ENCODE measurements at places on chromosomes 16 and 17.

DNA sequence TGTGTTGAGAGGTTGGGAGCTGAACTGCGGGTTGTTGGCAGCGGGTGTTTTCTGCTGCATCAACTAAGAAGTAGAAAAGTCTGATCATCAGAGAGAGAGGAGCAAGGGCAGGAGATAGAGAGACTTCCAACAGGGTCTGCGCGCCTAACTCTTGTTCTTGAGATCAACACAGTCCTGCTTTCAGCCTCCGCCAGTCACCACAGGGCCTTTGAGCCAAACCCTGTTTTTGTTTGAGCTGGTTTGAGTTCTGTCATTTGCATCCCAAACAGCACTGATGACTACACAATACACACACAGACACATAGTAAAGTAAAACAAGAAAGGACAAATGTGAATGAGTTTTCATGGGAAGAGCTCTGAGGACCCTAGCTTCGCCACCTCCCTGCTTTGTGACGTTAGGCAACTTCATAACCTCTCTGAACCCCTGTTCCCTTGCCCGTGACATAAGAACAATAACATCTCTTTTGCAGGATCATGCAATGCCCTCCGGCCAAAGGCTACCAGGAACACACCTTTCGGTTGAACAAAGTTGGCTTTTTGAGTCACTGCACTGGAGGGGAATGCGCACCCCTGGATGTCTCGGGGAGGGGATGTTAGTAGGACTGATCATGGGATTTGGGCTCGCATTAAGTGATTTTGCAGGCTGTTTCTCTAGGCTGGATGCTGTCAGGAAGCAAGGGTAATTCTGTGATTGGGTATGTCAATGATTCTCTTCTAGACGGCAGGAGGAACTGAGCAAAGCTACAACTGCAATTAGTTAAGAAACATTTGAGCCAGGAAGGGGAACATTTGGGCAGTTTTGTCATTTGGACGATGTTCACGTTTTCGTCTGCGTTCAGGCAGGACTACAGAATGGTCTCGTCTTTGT, 92.3 kb downstream of the C16orf78 start:
- DNase-seq: no peak

DNA sequence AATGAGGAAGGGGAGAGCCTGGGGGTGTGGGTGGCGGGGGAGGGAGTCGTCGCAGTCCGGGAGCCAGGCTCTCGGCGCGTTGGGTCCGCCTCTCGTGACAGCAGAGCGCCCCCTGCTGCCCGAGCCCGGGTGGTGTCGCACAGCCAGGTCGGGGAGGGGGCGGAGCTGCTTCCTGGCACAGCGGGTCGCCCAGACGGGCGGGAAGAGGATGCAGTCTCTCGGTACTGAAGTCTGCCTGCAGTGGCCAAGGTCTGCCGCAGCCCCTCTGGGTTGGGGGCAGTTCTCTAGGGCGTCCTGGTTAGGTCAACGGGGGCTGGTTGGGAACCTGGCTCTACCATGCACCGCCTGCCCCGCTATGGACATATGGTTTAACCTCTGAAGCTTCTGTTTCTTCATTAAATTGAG, 38.2 kb upstream of the CCDC182 start:
- peak; percentile 98 for DNase-seq

GRCh38 chr17:30316736-30317135, 17.1 kb downstream of the TMIGD1 start:
- DNase-seq: no peak

GRCh38 chr16:24116989-24117388, 139.1 kb upstream of the CACNG3 start:
- DNase-seq: no peak

DNA sequence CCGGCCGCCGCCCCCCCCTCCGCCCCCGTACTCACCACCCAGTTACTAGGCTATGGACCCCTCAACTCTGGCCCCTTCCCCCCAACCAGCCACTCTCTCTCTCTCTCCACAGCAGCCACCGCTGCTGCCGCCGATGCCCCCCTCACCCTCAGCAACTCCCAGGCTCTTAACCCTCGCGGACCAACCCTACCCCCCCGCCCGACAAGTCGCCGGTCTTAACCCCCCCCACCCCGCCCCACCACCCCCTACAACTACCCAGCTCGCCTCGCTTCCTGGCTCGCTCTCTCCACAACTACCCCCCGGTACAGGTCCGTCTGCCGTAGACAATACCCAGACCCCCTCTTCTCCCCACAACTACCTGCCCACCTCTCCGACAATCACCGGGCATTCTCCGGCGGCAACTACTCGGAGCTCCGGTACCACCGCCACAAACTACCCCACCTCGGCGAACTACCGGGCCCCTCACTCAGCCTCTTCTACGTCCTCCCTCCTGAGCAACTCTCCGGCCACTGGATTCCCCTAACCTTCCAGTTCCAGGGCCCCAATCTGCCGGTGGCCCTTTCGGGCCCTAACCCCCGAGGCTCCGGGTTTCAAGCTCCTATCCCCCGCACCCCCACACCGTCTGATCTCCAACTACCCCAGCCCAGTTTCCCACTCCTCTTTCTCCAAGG, 702 bp downstream of the PHF23 start:
- DNase-seq: no peak

- DNase-seq: no peak
Measured at GRCh38 chr17:77877646-77878355, 80.7 kb upstream of the TNRC6C start.

GRCh38 chr17:70099884-70100283, 24.9 kb downstream of the KCNJ16 start:
- DNase-seq: peak; percentile 33

DNA sequence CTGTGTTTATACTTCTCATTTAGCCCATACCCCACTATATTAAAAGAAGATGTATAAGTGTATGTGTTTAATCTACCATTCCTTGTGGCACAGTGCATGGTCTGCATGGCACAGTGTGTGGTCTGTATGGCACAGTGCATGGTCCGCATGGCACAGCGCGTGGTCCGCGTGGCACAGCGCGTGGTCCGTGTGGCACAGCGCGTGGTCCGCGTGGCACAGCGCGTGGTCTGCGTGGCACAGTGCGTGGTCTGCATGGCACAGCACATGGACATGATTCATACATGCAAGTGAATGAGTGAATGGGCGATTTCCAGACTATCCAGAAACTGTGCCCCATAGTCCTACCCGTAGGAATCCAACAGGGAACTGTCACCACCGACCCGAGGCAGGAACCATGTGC, 632.6 kb downstream of the MAF start:
- no peak for DNase-seq

DNA sequence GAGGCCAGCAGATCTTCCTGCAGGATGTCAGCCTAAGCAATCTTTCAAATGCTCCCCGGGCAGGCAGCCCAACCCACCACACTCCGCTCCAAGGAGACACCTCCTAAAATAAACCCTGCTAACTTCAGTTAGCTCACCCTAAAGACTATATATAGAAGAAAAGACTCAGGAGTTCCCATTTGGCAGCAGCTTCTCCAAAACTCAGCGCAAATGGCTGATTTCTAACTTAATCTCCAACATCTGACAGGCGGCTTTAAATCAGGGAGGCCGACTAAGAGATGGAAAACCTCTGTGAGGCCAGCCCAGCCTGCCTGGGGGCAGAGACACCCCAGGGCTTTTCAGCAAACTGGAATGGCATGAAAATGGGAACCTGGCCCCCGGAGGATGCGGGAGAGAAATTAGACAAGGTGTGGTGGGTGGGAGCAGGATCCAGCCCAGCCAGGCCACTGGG, 91.6 kb downstream of the XYLT1 start:
- no peak for DNase-seq

- no peak for DNase-seq
Measured at GRCh38 chr17:62919388-62919787, 46.6 kb upstream of the TANC2 start.

- no peak for DNase-seq
Measured at GRCh38 chr17:71409712-71410111, 711.1 kb upstream of the SOX9 start.

- DNase-seq: peak; percentile 57
Measured at GRCh38 chr16:88633684-88634140, 4.7 kb upstream of the IL17C start.

DNA sequence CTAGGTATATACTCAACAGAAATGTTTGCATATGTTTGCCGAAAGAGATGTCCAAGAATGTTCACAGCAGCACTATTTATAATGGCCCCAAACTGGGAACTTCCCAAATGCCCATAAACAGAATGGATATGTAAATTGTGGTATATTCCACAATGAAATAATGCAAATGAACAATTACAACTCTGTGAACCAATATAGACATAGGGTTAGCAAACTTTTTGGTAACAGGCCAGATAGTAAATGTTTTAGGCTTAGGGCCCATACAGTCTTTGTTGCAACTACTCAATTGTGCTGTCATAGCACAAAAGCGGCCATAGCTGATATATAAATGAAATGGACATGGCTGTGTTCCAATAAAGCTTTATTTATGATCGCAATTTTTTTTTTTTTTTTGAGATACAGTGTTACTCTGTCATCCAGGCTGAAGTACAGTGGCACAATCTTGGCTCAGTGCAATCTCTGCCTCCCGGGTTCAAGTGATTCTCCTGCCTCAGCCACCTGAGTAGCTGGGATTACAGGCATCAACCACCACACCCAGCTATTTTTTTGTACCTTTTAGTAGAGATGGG, 16.5 kb downstream of the XYLT1 start:
- DNase-seq: no peak

DNA sequence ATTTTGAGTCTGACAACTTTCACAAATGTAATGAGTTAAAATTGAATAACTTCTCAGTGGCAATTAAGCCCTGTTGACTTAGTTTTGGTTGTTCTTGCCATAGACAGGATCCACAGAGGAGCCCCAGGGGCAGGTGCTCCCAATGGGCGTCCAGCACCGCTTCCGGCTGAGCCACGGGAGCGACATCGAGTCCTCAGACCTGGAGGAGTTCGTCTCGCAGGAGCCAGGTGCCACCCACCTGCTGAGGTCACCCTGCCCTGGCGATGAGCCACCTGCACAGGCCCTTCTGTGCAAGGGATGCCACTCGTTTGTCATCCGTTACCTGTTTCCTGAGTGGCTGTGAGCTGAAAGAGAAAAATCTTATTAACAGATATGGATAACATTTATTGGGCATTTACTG, 10.7 kb downstream of the CCDC40 start:
- DNase-seq: no peak

DNA sequence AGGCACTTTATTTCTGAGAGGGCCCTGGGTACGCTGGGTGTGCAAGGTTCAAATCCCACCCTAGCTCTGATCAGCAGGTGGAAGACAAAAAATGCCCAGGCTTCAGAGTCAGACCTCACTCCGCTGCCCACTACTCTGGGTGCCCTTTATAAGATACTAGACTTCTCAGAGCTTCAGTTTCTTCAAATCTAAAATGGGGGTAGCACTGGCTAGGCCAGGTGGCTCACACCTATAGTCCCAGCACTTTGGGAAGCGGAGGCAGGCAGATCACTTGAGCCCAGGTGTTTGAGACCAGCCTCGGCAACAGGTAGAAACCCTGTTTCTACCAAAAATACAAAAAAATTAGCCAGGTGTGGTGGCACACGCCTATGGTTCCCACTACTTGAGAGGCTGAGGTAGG, 1.7 kb downstream of the USB1 start:
- no peak for DNase-seq

DNA sequence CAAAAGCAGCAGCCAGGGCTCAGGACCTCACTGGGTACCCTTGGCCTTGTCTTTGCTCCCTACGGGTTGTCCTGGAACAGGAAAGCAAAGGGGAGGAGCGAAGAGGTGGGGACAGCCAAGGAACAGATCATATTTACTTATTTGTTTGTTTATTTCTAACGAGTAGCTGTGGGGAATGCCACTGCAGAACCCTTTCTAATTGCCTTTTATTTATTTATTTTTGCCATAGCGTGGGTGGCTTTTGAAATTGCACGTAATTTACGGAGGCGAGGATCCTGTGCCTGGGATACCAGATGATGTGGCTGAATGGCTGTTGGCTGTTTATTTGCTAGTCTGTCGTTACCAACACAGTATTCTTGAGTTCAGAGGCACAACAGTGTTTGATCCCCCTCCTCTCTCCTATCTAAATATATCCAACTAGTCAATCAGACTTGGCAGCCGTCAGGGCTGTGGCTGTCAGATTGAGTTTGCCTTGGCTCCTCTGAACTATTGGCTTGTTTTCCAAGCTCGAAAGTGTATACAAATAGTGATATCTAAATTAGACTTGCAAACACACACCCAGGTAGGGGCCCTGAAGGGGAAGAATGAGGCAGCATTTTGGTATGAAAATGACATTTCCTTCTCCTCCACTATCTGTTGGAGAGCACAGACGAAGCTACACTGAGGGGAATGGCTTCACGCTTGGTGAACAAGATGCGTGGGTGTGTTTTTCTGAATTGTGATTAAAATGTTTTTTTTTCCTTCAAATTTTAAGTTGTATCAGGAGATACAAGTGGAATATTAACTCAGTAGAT, 110.4 kb downstream of the MSI2 start:
- DNase-seq: no peak

DNA sequence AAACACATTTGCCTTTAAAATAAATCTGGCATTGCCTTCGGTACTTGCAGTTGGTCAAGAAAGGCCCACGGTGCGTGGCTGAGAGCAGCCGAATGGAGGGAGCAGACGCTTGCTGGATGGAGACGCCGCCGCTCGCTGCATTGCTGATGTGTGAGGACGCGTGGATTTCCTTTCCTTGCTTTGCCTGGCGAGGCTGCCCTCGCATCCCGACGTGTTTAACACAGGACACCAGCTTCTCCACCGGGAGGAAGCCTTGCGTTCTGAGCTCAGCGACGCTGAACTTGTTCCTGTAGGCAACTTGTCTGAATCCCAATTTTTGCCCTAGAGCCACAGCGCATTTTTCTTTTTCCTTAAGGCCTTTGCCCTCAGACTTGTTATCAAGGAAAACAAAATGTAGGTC, 45.8 kb downstream of the COX4I1 start:
- DNase-seq: no peak

- DNase-seq: no peak
Measured at GRCh38 chr17:17077861-17078732, 35.8 kb downstream of the MPRIP start.

DNA sequence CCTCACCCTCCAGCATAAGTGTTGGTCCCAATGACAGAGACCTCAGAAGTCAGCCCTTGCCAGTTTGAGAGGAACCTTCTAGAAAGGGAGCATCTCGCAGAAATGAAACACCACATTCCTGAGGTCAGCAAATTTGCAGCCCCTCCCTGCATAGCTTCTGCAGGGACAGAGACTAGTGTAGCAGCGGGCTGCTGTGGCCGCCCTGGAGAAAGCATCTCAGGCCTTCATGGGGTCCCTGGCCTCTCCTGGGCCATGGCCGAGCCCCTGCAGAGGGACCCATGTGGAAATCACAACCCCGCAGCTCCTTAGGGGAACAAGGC, 11.4 kb downstream of the HS3ST6 start:
- DNase-seq: no peak

- no peak for DNase-seq
Measured at GRCh38 chr17:80716986-80717719, 172.5 kb downstream of the RPTOR start.

GRCh38 chr16:82949016-82949415, 322.2 kb downstream of the CDH13 start:
- DNase-seq: no peak

Measured in endothelial cell (in vitro differentiated cells).